ENCODE measurements at places on chromosomes 7 and 10. TPM values are rescaled to one million over a fixed set of nuclear protein-coding genes. Genes with fewer than 3 reads are reported as not detected.
A peak's percentile ranks its signal among the peaks of the same experiment; 100 is the strongest.

TAS2R41 gene
- total RNA-seq, result not detected

IGF2BP3 gene
- 11.7 TPM for total RNA-seq

TWIST1 gene
- 22.3 TPM for total RNA-seq

MEIG1 gene
- not detected for total RNA-seq

OGDHL gene
- total RNA-seq, result 2.6 TPM

LAMB1 gene
- 74.3 TPM for total RNA-seq

HOXA2 gene
- 1.8 TPM for total RNA-seq

CREB5 gene
- 5.2 TPM for total RNA-seq

TMEM176A gene
- total RNA-seq, result not detected

ICA1 gene
- 3.2 TPM for total RNA-seq

ATP6V0A4 gene
- 0.86 TPM for total RNA-seq

VSTM2A gene
- total RNA-seq, result not detected

- peak; percentile 72 for DNase-seq
Observed at GRCh38 chr10:119761106-119761505, 35.3 kb downstream of the INPP5F start.

DNA sequence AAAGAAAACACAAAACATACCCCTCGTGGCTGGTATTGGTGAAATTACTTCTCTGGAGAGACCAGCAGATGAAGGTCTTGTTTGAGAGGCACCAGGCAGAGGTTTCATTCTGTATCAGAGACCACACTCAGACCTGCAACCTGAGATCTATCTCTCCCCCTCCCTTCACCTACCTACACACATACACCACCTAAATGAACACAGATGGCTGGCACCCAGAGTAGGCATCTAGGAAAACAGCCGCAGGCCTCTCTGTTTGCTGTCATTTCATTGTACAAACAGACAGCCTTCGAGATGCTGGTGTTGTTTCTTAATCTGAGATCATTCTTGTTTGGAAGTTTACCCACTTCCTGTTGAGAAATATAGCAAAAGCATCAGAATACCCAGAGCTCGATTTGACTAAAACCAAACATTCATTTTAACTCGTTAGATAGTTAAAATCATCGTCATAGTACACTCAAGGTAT, 173.9 kb upstream of the SLC25A13 start:
- peak; percentile 65 for DNase-seq

DNA sequence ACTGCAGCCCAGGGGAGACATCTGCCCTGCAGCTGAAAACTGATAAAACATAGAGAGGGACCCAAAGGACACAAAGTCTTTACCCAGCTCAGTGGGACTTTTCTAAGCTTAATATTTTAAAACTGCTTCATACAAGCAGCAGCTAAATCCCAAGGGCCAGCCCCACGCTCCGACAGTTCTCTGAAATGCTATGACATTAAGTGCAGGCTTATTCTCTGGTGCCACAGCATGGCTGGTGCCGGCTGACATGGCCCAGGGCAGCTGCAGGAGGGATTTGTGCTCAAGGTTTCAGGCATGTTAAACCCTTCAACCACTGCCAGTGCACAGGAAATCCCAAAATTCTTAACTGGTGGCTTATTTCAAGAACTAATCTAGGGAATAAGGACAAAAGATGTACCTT, 170.9 kb downstream of the PARD3 start:
- no peak for DNase-seq

DNA sequence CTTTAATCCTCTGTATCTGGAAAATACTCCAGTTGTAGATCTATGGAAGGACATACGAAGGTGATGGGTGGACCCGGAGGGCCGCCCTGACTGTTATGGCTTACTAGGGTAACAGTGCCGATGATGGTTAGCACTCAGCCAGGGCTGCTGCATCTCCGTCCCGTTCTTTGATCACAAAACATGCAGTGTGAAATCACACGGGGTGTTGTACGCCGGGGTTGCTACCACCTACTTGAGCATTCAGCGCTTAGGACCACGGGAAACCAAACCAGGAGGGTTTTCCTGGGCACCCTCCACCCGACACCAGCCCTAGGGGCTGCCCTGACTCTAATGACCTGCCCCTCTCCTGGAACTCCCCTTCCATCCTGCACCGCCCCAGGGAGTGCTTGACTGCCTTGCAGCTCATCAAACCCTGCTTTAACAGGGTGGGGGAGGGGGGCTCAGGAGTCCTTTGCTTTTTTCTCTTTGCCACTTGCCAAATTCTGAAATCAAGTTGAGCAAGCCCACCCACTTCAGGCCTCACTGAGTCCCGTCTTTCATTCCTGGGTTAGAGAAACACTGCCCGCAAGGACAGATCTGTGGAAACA, 20.4 kb downstream of the ZNF775 start:
- no peak for DNase-seq

DNA sequence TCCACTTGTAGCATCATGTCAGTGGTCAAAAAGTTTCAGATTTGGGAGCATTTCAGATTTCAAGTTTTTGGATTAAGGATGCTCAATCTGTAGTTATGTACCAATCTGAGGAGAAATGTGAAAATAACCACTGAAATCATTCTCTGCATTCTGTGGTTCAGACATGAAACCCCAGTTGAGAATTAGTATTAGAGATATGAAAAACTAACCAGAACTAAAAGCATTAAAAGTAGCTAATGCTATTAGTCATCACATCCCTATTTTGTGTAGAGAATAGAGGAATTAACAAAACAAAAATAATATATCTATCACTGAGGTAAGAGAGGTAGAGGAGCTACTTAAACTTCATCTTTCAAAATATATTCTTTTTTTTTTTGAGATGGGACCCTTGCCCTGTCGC, 28.0 kb downstream of the MICU1 start:
- no peak for DNase-seq

DNA sequence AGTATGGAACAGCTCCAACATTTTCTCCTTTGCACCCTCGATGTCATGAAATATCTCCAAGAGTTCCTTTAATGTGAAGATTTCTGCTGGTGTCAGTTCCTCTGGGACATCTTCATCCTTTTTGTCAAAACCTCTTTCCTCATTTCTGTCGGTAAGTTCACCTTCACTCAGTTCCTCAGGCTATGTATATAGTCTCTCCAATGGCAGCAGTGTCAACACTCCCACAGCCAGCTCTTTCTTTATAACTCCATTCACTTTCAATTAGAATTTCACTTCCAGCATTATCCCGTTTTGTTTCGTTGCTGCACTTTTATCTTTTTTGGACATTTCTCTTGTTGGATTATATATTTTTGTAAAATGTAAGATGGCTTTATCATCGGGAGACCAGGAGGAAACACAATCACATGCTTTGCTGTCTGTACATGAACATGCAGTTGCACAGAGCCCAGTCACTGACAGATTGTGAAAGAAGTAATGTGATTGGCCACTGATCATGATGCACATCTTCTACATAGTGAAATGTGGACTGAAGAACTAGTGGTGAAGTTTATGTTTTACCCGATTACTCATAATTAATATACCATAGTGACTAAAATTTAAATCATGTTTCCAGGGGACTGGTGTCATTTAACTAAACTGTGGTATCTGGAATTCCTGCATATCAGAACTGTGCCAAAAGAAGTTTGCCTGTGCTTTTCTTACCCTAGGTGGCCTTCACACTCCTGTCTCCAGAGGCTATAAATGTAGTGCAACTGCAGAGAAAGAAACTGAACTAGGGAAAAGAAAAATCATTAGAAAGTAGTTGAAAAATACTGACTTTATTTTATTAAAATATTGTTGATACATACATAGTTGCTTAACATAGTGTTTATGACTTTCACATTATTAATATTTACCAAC, 289.6 kb downstream of the PPP1R3A start:
- DNase-seq, result peak; percentile 5

DNA sequence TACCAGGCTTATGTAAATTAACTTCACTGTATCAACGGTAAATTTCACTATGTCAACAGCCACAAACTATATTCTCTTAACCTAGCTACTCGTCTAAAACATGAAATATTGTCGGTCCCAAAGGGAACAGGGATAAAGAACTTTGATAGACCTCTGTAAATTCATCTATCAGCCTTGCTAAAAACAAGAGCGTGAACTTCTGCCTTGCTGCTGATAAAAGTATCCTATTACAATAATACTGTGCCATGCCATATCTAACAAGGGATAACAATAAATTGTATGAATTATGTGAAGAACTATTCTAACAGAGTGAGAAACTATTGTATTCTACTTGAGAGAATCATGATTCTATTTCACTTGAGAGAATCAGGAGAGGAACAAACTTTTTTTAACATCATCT, 117.2 kb downstream of the CNOT4 start:
- DNase-seq, result no peak

- no peak for DNase-seq
Observed at GRCh38 chr7:36750451-36750850, 26.2 kb upstream of the AOAH start.

- peak; percentile 55 for DNase-seq
Observed at GRCh38 chr10:17025444-17026295, 103.9 kb downstream of the CUBN start.
